Stimulated activated CD8-positive, alpha-beta memory T cell treated with anti-CD3 and anti-CD28 coated beads, Interleukin-2, amount 100 ng/mL, for 1 hour (primary cell): ENCODE measurements at places on chromosomes 7 and 10.
A peak's percentile ranks its signal among the peaks of the same experiment; 100 is the strongest.

DNA sequence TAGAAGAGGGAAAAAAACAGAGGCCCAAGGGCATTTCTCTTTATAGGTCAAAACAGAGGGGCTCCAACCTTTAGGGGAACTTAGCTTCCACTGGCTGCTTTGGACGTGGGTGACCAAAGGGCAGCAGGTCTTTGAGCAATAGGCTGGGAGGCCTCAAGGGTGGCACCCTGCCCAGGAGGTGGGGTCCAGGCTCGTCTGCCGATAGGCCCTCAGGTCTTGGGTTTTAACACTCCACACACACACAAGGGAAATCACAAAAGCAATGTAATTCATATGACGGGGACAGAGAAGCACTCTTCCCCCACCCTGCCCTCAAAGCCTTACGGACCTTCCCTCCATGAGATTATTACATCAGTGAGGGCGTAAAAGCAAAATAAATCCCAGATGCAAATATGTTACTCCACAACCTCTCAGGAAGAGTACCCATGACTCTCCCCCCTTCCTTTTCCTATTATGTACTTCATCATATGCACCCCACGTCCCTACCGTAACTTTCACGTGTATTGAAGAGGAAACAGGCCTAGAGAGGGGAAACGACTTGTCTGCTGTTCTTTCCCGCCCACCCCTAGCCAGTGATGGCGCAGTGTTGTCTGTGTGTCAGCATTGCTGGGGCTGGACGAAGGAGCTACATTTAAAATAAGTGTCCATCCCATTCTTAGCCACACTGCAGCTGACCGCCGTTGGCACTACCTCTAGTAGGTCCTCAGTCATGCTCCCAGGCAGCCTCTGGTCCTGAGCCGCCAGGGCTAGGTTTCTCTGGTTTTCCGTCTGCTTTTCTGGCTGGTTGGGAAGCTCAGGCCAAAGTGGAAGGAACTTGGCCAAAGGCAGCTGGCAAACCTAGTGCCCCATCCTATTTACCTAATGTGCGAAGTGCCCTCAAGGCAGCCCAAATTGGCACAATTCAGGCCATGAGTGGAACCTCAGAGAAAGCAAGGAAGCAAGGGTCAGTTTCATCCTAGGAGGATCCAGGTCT lies 2.1 kb downstream of the PCBD1 start:
- no peak for DNase-seq

DNA sequence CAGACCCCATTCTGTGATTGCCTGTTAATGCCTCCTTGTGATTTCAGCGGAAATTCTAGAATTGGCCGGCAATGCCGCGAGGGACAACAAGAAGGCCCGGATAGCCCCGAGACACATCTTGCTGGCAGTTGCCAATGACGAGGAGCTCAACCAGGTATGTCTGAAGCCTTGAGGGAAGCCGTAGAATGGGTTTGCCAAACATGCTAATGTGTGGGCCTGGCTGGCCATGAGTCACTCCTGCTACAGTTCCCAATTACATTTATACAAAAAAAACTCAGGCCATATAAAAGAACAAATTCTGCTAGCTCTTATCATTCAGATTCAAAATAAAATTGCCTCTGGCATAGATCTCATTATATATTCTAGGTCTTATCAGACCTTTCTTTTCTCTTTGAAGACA lies 37.4 kb downstream of the MACROH2A2 start:
- no peak for DNase-seq

- DNase-seq, result no peak
These were observed 33.0 kb downstream of the C10orf90 start for GRCh38 chr10:126637501-126637900.

- peak; percentile 30 for DNase-seq
These were observed 17.5 kb downstream of the ACTA2 start for GRCh38 chr10:88934900-88935672.

- no peak for DNase-seq
These were observed 66.9 kb downstream of the BAMBI start for GRCh38 chr10:28744069-28744768.

DNA sequence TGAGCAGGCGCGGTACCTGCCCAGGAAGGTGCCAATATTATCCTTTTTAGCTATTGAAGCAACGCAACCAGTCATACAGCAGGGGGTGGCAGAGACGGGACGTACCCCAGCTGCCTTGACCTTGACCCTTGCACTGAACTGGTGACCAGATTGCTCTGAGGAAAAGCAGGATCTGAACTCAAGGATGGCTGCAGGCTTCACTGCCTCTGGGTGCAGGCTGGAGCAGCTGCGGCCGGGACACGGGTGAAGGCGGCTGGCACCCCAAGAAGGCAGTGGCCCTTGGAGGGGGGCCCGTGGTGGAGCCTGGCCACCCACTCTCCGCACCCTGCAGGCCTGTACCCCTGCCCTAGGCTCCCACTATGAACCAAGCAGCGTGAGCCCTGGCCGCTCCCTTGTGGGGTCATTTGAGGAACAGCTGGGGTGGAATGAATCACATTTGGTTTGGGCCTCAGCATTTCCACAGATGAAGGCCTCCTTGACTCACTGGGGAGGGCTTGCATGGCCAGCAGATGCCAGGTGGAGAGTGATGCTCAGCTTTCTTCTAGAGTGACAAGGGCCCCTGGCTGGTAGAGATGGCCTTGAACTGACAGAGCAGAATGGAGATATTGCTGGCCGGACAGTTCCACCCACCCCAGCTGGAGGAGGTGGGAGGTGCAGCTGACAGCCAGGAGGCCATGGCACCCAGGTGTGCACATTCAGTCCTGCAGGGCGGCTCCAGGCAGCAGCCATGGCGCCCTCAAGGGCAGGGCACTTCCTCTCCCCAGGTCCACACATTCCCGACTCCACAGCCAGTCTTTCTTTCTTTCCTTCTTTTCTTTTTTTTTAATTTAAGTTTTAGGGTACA lies 218.7 kb downstream of the WDR37 start:
- DNase-seq, result no peak

- DNase-seq, result no peak
These were observed 55.9 kb downstream of the ITIH5 start for GRCh38 chr10:7610651-7611389.

DNA sequence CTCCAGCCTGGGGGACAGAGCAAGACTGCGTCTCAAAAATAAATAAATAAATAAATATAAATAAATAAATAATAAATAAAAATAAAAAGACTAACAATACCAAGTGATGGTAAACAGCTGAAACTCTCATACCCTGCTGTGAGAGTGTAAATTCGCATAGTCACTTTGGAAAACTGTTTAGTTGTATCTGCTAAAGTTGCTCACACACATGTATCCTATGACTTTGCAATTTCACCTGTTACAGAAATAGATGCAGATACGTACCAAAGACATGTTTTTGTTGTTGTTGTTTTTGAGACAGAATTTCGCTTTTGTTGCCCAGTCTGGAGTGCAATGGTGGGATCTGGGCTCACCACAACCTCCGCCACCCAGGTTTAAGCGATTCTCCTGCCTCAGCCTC lies 135.7 kb downstream of the IDE start:
- DNase-seq, result no peak

GRCh38 chr10:23439961-23440889 lies 1.4 kb downstream of the OTUD1 start:
- DNase-seq, result no peak

DNA sequence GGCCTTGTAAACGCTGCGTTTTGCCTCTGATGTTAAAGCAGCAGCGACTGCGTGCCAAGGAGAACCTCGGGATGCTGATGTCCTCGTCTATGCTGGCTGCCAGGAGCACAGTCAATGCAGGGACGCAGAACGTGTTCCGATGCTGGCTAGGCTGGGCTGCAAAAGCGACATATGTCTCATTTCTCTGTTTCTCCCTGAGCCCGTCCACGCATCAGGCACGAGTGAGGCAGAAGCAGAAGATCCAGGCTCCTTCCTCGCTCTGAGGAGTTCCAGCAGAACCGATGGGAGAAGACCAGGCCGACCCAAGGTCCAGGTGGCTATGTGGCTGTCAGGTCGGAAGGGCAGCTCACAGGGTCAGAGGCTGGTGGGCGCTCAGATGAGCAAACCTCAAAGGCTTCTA lies 3.7 kb upstream of the FOXL3 start:
- no peak for DNase-seq

DNA sequence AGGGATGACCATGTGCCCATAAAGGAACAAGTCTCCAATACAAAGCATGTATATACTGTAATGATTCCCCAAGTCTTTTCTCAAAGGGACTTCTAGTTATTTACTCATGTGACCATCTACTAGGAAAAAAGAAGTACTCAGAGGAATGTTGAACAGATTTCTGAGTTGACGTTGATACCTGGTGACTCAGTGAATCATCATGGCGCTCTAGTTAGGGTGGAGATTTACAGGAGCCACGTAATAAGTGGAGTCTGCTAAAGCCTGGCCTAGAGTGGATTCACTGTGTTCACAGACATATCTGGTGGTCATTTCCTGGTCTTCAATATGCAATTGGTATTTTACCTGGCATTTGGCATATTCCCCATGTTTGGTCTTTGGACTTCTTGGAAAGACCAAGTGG lies 302.2 kb upstream of the CACNA2D1 start:
- DNase-seq, result no peak

DNA sequence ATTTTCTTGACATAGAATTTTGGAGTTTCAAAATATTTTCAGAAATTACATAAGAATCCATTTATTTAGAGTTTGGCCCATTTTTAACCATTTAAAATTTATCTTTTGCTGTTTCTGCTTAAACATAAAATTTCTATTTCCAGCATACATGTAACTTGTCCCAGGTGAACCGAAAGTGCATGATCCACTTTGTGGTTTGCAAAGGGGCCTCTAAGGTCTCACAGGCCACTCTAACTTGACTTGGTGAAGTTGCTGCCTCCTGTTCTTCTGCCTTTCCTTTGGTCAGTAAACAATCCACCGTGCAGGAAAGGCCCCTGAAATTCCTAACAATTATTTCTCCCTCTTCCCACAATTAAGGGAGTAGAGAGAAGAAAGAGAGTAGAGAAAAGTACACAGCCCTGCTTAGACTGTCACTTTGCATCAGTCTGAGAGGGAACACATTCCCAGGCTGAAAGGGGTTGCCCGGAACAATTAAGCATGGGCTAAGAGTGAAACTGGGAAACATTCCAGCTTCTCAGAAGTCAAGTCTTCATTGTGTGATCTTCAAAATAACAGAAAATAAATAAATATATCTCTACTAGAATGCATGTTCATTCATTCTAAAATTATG lies 79.5 kb upstream of the SEMA3A start:
- DNase-seq, result no peak

DNA sequence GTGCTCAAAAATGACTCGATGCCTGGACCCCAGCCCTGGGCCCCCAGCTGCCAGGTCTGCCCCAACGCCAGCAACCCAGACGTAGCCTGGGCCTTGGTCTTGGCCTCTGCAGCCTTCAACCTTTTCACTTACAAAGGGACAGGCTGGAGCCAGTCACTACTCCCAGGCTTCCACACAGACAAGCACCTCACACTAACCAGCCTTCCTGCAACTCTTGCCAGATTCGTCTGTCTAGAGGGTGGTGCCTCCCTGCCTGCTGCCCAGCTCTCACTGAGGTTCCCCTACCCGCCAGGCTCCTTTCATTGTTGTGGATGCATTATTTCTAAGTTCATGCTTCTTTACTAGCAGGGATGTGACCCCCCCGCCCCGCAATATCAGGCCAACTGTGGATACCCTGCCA lies 56.3 kb downstream of the NUDCD3 start:
- no peak for DNase-seq

GRCh38 chr7:20439416-20440185 lies 108.9 kb downstream of the ITGB8 start:
- no peak for DNase-seq

- DNase-seq, result no peak
These were observed 62.4 kb downstream of the HIBADH start for GRCh38 chr7:27600247-27600646.

DNA sequence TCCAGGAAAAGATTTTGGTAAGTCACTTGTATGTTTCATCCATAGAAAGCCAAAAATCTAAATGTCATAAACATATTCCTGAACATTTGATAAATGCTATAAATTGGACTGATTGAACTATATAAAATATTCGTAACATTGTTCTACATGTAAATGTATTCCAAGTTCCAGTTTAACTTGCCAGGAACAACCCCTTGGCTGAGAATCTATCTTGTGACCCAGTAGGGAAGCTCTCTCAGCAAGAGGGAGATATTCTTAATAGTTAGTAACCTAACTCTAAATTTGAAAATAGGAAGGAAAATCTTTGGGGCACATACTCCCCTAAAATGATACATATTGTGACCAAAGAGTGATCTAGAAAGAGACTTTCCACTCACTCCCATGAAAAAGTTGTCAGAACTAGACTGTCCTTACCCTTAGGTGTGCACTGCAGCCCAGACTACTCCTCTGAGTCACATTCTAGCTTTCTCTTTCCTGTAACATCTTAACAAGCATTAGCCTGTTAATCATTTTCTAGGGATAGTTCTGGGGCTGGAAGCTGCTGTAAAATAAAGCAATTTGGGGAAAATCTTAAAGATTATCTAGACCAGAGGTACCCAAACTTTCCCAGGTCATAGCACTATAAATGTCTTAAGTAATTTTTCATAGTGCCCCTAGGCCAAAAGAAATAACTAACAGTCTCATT lies 73.7 kb upstream of the SKAP2 start:
- no peak for DNase-seq

DNA sequence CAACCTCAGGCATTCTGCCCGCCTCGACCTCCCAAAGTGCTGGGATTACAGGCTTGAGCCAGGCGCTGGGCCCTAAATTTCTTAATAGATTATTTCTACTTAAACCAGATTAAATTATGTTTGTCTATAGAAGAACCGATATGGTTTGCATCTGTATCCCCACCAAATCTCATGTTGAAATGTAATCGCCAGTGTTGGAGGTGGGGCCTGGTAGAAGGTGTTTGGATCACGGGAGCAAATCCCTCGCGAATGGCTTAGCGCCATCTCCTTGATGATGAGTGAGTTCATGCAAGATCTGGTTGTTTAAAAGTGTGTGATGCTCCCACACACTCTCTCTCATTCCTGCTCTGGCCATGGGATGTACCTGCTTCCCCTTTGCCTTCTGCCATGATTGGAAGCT lies 109.3 kb upstream of the NANOS1 start:
- DNase-seq, result no peak

- no peak for DNase-seq
These were observed 271.0 kb downstream of the MAD1L1 start for GRCh38 chr7:1961701-1962276.

GRCh38 chr10:3691482-3691881 lies 93.5 kb downstream of the KLF6 start:
- no peak for DNase-seq

DNA sequence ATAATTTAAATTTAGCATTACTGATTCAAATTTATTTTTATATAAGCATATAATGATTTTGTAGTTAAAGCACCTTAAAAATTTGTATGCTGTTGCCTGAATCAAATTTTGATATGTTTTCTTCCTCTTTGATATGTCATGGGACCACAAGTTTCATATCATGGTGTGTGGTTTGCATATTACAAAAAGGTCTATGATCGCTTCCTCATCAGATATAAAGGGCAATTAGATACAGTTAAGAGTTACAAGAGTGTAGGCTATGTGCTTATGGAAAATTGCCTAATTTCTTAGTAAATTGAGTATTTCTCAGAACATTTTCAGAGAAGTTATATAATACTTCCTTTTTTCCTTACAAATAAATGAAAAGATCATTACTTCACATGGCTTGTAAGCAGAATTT lies 22.2 kb downstream of the MRC1 start:
- DNase-seq, result no peak
